GM12891 (cell line): ENCODE measurements at places on chromosomes 5 and 9.

DNA sequence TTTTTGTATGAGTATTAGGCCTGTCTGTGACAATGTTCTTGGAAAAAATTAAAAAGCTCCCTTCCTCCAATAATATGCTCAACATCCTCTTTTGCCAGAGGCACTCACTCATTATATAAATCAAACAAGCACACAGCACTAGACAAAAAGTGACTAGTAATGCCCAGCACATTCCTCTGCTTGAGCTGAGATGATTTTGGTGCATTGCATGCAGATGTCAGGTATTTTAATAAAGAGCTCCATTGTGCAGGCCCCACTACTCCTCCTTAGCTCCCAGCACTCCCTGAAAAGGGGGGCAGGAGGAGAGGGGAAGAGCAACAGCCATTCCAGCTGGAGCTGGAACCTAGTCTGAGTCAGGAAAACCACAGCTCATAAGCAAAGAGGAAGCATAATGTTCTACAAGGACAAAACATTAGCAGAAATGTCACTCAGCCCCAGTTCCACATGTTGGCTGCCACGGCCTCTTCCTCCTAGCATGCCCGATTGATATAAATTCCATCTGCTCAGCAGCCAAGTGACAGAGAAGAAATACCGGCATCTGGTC, 348.5 kb downstream of the BNC2 start:
- no peak for DNase-seq

GRCh38 chr9:28692012-28692411, 1118.7 kb upstream of the C9orf72 start:
- no peak for DNase-seq

GRCh38 chr5:135565725-135566421, 12.9 kb downstream of the CXCL14 start:
- peak; percentile 56 for DNase-seq

- no peak for DNase-seq
These were observed 723 bp downstream of the PPP1R26 start for GRCh38 chr9:135480071-135480939.

GRCh38 chr5:9455826-9456434, 89.9 kb downstream of the SEMA5A start:
- no peak for DNase-seq

DNA sequence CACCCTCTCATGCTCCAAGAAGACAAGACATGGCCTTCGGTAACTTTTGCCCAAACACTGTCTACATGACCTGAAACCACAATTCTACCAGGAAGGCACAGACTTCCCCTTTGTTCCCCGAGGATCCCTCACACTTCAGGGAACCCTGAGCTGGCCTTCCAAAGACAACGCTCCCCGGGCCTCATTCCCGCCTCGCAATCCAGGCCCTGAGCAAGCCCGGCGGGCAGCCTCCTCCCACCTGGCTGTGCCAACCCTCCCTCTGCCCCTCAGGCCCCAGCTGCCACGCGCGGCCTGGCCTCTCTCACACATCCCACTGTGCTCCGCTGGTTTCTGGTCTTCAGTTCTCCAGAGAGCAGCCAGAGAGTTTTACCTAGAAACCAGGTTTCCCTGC, 7.3 kb downstream of the QSOX2 start:
- DNase-seq = no peak

GRCh38 chr5:73637565-73637964, 11.6 kb downstream of the ARHGEF28 start:
- no peak for DNase-seq

DNA sequence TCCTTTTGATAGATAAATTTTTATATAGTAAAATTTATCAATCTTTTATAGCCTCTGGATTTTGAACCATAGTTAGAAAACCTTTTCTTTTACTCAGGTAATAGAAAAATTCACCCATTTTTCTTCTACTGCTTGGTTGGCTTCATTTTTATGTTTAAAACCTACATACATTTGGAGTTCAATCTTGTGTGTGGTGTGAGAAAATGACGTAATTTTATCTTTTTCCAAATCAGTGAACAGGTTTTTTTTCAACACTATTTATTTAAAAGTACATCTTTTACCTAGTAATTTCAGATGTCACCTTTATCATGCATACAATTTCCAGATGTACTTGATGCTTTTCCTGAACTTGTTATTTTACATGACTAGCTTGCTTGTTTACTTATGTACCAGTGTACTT, 200.2 kb downstream of the TRIM36 start:
- DNase-seq = no peak

DNA sequence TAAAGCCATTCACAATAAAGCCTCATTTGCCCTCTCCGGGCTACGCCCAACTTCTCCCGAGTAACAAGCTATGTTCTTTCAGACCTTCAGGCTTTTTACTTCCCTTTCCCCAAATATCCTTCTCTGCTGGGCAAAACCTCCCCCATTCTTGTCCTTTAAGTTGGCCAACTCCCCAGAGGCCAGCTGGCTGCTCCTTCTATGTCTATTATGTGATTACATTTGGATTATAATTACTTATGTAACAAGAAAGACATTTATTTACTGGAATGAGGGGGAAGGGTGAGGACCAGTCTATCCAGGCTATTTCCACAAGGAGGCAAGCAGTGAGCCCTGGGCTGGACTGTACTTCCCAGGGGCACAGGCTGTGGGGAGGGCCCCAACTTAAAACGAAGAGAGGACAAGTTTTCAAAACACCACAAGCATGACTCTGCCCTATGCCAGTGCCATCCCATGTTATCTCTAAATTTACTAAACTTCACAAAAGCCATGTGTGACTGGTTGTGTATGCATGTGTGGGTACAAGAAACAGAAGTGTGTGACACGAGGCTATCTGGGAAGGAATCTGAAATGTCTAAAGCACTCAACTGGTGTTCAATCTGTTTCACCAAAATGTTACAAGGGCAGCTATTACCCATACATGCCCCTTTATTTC, 84.5 kb downstream of the GNAQ start:
- no peak for DNase-seq

- no peak for DNase-seq
These were observed 87.8 kb downstream of the JAK2 start for GRCh38 chr9:5072871-5073270.

GRCh38 chr5:157113002-157113401, 4.2 kb upstream of the HAVCR2 start:
- DNase-seq = no peak

- no peak for DNase-seq
These were observed 526.2 kb upstream of the ST8SIA4 start for GRCh38 chr5:101429241-101429640.

GRCh38 chr9:111815285-111816070, 20.7 kb upstream of the SHOC1 start:
- no peak for DNase-seq

GRCh38 chr5:64206653-64207052, 41.0 kb downstream of the RNF180 start:
- no peak for DNase-seq

DNA sequence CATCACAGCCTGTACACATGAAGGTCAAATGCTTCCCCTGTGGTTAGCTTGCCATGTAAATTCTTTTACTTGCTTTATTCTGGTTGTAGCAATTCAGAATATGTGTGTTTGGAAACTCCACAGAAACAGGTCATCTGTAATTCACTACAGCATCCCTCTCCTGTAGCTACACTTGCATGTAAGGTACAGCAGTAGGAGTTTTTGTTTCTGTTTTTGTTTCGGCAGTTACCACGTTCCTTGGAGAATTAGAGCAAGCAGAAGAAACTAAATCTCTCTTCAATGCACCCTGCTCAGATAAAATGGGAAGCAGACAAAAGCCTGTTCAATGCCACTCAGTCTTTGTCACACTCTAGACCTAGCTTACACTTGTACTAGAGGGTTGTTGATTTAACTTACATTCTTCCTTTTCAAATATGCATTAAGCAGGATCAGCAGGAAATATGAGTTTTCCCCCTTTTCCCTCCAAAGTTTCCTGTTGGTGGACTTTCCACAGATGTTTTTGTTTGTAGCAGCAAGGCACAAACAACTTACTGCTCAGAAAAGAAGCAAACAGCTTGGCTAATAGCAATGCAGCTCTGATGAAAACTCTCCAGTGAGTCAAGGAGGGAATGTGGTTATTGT, 80.9 kb downstream of the YIPF5 start:
- peak; percentile 3 for DNase-seq

GRCh38 chr9:13001989-13002580, 227.3 kb downstream of the LURAP1L start:
- no peak for DNase-seq

GRCh38 chr9:6922680-6923079, 164.9 kb downstream of the KDM4C start:
- no peak for DNase-seq

GRCh38 chr9:85056203-85056572, 386.7 kb downstream of the NTRK2 start:
- DNase-seq = no peak

DNA sequence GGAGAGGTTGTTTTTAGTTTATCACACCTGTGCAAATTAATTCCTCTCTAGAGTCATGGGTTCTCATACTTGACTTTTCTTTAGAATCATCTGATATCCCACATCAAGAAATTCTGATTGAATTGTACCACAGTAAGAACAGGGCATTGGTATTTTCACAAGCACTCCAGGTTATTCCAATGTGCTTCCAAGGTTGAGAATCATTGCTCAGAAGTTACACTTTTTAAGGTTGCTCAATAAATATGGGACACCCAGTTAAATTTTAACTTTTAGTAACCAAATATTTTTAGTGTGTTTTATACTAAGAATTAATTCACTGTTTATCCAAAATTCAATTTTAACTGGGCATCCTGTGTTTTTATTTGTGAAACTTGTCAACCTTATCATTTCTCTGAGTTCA, 2.5 kb upstream of the RNF180 start:
- DNase-seq = no peak

GRCh38 chr5:150020249-150020648, 19.7 kb downstream of the HMGXB3 start:
- no peak for DNase-seq

- DNase-seq = no peak
These were observed 212.5 kb downstream of the DAB2IP start for GRCh38 chr9:121863955-121864354.

GRCh38 chr9:78386773-78387172, 89.8 kb downstream of the PSAT1 start:
- DNase-seq = no peak

- DNase-seq = no peak
These were observed 87.9 kb upstream of the NEURL1B start for GRCh38 chr5:172553167-172553566.

DNA sequence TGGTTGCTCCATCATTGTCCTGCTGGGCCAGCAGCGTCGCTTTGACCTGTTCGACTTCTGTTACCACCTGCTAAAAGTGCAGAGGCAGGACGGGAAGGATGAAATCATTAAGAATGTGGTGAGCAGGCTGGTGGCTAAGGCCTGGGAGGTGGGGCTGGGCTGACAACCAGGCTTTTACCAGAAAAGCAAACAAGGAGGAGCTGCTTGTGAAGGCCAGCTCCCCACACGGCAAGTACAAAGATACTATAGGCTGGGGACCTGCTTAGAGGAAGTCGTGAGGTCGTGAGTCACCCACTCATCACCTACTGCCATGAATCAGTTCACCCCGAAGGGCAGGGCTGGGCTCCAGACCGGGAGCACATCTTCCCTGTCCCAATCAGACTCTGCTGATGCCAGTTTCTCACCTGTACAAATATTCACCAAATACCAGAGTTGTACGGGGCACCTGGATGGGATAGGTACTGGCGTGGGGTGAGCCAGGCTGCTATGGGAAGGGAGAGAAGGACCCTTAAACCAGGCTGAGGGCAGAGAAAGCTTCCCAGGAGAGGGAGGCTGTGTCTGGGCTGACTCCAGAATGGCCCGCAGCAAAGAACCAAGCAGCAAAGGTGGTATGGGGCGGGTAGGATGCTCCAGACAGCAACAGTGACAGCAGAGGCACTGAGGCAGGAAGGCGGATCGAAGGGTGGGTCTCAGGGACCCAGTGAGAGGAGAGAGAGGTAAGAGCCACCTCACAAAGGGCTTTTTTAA, 69.3 kb upstream of the NIPAL4 start:
- no peak for DNase-seq

GRCh38 chr5:91079037-91079436, 304.1 kb downstream of the ARRDC3 start:
- no peak for DNase-seq

- DNase-seq = no peak
These were observed 4.3 kb downstream of the RXRA start for GRCh38 chr9:134330590-134330989.

DNA sequence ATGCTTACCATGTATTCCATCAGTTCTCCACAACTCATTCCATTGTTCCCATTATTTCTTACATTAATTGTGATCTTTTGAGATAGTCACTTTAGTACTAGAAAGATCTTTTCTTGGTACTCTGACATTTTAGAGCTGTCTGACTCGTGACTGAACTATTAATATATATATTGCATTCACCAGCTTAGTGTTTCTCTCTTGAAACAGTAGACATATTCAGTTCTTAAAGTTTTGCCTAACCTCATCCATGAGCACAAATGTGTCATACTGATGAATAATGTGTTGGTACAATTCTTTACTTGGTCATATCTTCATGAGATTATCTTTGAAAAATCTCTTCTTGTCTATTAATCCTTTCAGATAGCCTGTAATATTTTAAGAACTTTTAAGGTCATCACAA, 74.3 kb downstream of the NLN start:
- DNase-seq = no peak

GRCh38 chr5:1510151-1510561, 13.6 kb downstream of the LPCAT1 start:
- no peak for DNase-seq

DNA sequence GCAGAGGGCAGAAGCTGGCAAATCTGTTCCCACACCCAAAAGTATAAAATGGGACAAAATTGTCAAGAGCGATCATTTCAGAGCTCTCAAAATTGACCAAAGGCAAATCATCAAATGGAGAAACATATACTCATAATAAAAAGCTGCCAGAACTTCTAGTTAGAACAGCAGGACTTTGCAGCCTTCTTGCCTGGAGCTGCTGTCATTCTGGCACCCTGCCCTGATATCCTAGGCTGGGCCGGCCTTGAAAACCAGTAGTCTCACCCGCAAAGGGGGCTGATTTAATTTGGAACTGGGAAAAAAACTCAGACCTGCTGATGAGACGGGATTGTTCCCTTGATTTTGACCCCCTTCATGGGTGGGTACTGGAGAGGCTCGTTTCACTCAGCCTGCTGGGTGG, 18.5 kb downstream of the OR2V1 start:
- no peak for DNase-seq

GRCh38 chr5:151718646-151719045, 31.9 kb upstream of the SPARC start:
- DNase-seq = no peak

DNA sequence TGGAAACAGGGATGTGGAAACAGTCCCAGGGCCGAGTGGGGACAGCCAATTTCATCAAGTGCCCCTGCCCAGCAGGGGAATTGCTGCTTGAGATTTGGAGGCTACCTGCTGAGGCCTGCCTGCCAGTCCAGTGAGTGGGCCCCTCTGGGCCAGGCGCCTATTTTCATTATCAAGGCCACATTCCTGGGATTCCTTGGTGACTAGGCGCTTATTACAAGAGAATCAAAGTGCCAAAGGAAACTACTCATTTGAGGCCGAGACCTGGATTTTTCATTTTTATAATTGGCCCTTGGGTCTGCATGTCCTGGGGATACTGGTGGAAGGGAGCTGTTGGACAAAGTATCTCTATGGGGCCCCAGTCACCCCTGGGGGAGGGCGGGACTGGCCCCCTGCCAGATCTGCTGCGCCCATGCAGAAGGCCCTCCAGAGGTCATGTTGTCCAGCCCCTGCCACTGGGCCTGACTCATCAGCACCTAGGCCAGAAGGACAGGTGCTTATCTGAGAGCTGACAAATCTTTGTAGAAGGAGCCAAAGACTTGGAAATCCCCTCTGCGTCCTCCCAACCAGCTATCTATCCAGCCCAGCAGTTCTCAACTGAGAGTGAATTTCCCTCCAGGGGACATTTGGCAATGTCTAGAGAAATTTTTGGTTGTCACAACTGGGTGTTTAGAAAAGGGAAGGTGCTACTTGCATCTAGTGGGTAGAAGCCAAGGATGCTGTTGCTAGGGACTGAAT, 45.6 kb downstream of the FOXI1 start:
- DNase-seq = no peak
